ENCODE measurements at places on chromosomes 1 and 21. TPM values are rescaled to one million over a fixed set of nuclear protein-coding genes. Genes with fewer than 3 reads are reported as not detected.

DNA sequence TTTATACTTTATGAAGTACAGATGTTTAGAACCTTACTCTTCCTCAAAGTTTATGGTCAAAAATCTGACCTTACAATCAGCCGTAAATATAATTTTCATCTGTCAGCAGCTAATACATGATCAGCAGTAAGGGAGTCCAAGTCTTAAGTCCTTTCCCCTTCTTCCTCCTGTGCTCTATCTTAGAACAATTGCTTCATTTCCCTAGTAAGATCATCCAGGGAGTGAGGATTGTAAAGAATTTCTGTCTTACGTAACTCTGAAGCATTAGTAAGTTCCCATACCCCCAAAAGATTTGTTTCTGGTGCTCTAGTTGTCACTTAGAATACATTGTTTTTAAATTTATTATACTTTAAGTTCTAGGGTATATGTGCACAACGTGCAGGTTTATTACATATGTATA lies 2.1 kb downstream of the SETDB1 start:
- DNase-seq: no peak
- no peak overlapping the region for H3K27ac ChIP-seq
- H3K27me3 ChIP-seq: no peaks in the 10 kb centered on the region
- H3K36me3 ChIP-seq: peaks cover 36% of the 10 kb centered on the region
- H3K4me3 ChIP-seq: no peak overlapping the region

- H3K4me3 ChIP-seq: no peak overlapping the region
- H3K27me3 ChIP-seq: no peaks in the 10 kb centered on the region
- no peak for DNase-seq
- H3K4me1 ChIP-seq: no peaks in the 10 kb centered on the region
Observed at GRCh38 chr1:56017336-56017735, 562.0 kb downstream of the PLPP3 start.

GRCh38 chr1:18681423-18681835 lies 50.8 kb downstream of the PAX7 start:
- peaks cover 32% of the 10 kb centered on the region for H3K27me3 ChIP-seq
- no peaks in the 10 kb centered on the region for H3K4me1 ChIP-seq
- H3K27ac ChIP-seq: no peak overlapping the region
- H3K36me3 ChIP-seq: no peaks in the 10 kb centered on the region

PLA2G2C gene
- 1.3 TPM for total RNA-seq

DNA sequence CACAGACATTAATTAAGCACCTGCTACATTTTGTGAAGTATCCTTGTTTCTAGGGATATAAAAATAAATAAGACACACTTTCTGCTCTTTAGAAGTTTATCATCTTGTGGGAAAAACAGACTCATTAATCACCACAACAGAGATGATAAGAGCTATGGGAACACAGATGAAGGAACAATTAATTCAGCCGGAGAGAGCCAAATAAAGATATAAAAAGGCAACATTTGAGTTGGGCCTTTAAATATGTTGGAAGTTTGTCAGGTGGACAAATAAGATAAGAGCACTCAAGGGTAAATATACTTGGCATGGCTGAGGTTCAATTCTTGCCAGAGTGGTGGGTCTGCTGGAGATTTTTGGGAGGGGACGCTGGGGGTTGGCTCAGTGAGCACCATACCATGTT lies 34.2 kb upstream of the VTCN1 start:
- no peaks in the 10 kb centered on the region for H3K4me1 ChIP-seq
- H3K36me3 ChIP-seq: no peaks in the 10 kb centered on the region
- no peak overlapping the region for H3K4me3 ChIP-seq
- no peaks in the 10 kb centered on the region for H3K27me3 ChIP-seq

All from stomach (tissue), 19 donors.